Stimulated activated CD4-positive, alpha-beta T cell treated with anti-CD3 and anti-CD28 coated beads, Interleukin-2, amount 100 ng/mL, for 48 hours (primary cell): ENCODE measurements at places on chromosomes 1 and 21.

DNA sequence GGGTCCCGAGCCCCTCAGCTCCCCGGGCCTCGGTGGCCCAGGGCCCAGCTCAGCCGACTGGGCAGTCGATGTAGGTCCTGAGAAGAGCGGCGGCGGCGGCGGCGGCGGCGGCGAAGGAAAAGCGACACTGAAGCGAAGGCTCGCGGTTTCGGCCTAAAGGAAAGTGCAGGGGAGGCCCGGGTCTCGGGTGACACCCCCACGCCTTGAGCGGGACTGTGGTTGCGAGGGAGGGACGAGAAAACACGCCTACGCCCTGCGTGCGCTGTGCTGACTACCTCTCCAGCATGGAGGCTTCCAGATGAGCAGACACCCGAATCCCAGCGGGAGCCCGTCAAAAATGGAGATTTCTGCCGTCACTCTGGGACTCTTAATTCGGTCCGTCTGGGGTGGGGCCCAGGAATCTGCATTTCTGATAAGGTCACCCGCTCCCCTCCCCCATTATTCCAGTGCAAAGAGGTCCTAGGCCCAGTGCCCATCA, 31.2 kb downstream of the DNTTIP2 start:
- peak; percentile 43 for DNase-seq

DNA sequence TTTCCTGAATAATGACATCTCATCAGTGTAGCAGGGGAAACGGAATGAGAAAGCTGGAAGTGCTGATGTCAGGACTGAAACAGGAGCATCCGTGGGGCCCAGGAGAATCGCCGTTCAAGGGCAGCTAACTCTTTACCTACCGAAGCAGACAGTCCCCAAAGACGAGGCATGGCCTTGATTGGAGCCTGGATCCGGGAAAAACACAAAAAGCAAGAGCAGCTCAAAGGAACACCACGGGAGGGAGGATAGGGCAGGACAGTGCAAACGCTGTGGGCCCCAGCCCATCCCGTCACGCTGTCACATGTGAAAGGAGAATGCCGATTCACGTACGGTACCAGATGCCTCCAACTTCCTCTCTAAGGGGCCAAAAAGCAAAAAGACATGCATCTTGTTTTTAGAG, 34.9 kb downstream of the WNT9A start:
- no peak for DNase-seq

DNA sequence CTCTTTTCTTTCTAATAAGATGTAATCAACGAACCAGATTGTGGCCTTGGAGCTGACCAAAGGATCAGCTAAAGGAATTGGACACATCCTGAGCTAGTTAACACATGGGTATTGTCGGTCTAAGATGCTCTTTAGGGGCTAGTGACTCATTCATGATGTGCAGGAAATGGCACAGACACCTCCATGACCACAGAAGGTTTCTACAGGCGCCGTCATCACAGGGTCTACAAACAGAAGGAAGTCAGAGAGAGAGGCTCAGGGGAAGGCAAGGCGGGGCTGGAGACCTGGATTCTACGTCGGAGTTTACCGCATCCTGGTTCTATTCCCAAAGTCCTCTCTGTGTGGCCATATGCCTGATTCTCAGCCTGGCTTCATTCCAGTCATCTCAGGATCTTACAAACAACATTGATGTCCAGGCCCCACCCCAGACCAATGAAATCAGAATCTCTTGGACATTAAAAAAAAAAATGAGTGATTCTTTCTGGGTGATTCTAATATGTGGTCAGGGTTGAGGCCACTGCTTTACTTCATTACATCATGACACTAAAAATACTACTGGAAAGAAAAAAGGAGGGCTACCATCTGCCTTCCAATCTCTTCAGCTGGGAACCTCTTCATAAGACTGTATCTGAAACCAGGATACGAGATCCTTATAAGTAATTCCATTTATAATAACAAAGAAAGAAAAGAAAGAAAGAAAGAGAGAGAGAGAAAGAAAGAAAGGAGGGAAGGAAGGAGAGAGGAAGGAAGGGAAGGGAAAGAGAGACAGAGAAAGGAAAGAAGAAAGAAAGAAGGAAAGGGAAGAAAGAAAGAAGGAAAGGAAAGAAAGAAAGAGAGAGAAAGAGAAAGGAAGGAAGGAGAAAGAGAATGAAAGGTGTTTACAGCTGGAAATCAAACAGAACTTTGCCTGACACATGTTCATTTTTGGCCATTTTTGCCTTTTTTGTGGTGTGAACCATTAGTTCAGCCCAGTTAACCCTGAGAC, 11.6 kb upstream of the KCNJ15 start:
- DNase-seq: peak; percentile 40

DNA sequence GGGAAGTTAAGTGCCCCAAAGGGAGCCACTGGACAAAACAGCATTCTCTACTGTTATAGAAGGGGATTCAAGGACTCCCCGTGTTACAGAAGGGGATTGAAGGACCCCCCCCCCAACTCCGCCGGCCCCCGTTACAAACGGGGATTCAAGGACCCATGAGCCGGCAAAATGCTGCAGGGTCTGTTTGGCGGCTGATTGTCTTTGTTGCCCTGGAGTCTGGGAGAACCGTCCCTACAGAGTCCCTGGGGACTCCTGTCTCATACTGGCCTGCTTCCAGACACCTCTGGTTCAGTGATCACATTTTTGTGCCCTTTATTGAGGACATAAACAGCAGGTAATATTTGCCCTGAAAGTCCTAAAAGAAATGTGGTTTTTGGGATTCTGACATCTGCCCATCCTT, 96.4 kb downstream of the SYF2 start:
- no peak for DNase-seq

GRCh38 chr1:80050085-80050484, 1043.6 kb upstream of the ADGRL4 start:
- DNase-seq: no peak

- no peak for DNase-seq
Measured at GRCh38 chr1:64080941-64081562, 122.4 kb upstream of the UBE2U start.

- DNase-seq: no peak
Measured at GRCh38 chr1:62090016-62090415, 104.6 kb upstream of the L1TD1 start.

DNA sequence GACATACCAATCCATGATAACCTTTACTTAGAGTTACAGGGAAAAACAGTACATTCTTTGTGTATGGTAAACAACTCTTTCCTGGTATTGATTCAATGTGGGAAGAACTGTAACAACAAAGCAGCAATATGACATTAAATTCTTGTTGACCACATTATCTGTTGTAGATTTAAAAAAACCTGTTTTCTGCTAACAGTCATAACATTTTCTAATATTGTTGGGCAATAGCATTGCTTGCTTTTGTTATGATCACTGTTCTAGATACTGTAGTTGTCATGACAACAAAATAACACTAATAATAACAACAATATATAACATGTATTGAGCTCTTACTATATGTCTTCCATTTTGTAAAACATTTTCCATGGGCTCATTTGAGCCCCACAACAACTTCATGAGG, 54.2 kb downstream of the PDE4B start:
- no peak for DNase-seq

- DNase-seq: no peak
Measured at GRCh38 chr1:99365141-99365540, 100.8 kb downstream of the PLPPR4 start.

- DNase-seq: no peak
Measured at GRCh38 chr21:16797540-16797939, 715.3 kb upstream of the CXADR start.

DNA sequence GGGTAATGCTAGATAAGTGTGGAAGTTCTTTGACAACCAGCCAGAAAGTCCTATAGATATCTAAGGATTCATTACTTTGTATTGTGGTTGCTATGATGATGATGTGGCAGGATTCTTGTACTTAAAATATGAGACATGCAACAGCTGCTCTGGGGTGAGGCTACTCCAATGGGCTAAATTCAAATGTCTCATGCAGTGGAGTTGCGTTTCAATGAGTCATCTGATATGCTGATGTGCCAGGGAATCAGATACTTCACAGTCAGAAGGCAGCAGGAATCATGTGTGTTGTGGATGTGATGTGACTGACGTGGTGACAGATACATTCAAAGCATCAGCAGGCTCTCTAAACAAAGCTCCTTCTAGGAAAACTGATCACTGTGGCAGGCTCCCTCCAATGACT, 66.5 kb downstream of the TSEN15 start:
- no peak for DNase-seq

- DNase-seq: no peak
Measured at GRCh38 chr1:231679109-231679508, 52.5 kb downstream of the DISC1 start.
